PC-3 (cell line): ENCODE measurements at places on chromosomes 16 and 17. TPM values are rescaled to one million over a fixed set of nuclear protein-coding genes. Genes with fewer than 3 reads are reported as not detected.

The SLFN12 gene
- not detected in 2 replicates for total RNA-seq

The PRPSAP2 gene
- total RNA-seq = 60.1 and 81.3 TPM in 2 replicates

The KRTAP9-8 gene
- not detected in 2 replicates for total RNA-seq

The EME1 gene
- total RNA-seq = 20.0 and 28.0 TPM in 2 replicates

DNA sequence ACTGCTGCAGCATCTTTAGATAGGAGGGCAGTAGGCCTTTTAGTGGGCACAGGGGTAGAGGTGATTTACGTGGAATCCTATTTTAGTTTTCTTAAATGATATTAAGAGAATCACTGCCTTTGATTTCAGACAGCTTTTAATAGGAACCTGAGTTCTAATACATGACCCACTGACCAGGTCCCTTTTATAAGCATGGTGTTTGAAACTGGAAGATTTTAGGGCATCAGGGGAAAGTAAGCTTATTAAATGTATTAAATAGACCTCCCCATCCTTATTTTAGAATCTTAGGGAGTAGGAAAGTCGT, 2.0 kb downstream of the MSL1 start:
- peaks cover 4% of the 10 kb centered on the region for H3K4me1 ChIP-seq
- no peak for DNase-seq
- peaks cover 15% of the 10 kb centered on the region for H3K36me3 ChIP-seq
- H3K4me3 ChIP-seq = peak overlapping the region; percentile 99
- no peak overlapping the region for H3K27ac ChIP-seq
- no peaks in the 10 kb centered on the region for H3K27me3 ChIP-seq

GRCh38 chr16:56115817-56116576, 75.3 kb upstream of the GNAO1 start:
- no peak for DNase-seq
- 0 out of 2 replicates have a peak, but pooled peaks cover 6% of the 10 kb centered on the region for H3K27me3 ChIP-seq
- H3K4me3 ChIP-seq = no peak overlapping the region

- no peak overlapping the region for H3K4me3 ChIP-seq
- peaks cover 13% of the 10 kb centered on the region for H3K4me1 ChIP-seq
- H3K27me3 ChIP-seq = no peaks in the 10 kb centered on the region
- H3K27ac ChIP-seq = no peak overlapping the region
Observed at GRCh38 chr17:61402978-61403800, 3.5 kb downstream of the TBX2 start.

DNA sequence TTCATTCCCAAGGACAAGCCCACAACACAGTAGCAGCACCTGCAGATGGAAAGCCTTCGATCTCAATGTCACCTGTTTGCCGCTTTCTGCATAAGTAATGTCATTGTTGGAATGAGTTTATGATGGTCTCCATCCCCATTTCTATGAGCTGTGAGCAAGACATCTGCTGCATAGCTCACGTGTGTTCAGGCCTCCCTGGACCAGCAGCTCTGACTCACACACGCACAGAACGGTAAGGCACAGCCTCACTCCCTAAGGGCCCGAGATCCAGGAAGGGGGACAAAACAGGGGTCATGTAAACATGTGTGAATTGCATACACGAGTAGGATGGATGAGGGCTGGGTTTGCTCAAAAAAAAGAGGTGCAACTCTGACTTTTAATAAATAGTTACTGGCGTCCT, 223.1 kb downstream of the SOX9 start:
- H3K36me3 ChIP-seq = no peaks in the 10 kb centered on the region
- H3K4me1 ChIP-seq = peaks cover 13% of the 10 kb centered on the region
- H3K4me3 ChIP-seq = no peak overlapping the region
- H3K27ac ChIP-seq = no peak overlapping the region
- H3K27me3 ChIP-seq = no peaks in the 10 kb centered on the region
- DNase-seq = no peak
